Neural crest cell (in vitro differentiated cells): ENCODE measurements at places on chromosomes 2 and 18.

DNA sequence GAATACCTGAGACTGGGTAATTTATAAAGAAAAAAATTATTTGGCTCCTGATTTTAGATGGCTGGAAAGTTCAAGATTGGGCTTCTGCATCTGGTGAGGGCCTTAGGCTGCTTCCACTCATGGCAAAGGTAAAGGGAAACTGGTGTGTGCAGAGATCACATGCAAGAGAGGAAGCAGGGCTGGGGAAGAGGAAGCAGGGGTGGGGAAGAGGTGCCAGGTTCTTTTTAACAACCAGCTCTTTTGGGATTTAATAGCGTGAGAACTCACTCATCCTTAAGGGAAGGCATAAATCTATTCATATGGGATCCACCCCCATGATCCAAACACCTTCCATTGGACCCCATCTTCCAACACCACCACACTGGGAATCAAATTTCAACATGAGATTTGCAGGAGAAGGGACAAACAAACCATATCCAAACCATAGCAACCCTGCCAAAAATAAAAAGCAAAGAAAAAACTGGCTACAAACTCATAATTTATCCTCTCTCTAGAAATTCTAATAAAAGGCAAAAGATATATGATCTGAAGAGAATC lies 30.4 kb downstream of the PRKRA start:
- no peak for DNase-seq

GRCh38 chr2:137383391-137383790 lies 580.9 kb upstream of the HNMT start:
- DNase-seq = no peak

DNA sequence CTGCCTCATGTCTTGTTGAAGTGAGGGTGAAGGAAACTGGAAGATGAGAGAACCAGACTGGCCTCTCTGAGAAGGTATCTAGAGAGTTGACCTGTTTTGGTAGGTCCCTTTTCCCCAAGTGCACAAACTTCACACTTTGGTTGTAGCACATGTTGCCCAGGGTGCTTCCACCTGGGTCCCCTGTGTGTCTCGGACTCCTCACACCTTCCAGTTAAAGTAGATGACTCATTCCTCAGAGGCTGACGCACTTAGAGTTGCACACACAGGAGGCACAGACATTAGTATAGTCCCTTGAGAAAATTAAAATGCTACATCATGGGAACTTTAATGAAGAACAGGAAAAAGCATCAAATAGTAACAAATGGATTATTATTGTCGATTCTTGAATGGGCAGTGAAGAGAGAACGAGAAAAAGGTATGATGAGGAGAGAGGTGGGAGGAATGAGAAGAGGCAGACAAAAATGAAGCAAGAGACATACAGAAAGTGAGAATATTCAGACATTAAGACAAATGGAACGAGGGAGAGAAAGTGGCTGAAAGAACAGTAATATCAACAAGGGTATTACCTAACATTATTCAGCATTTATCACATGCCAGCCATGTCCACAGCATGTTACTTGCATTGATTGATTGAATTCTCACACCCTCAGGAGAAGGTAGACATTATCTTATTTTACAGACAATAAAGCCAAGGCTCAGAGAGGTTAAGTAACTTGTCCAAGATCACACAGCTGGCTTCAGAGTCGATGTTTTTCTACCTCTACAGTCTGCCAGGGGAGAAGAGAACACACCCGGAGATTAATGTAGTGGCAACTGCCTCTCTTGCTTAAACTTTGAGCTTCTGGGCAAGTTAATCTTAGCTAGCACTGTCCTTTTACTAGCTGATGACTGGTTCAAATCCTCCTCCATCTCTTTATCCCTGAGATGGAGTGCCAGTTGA lies 68.6 kb downstream of the FHOD3 start:
- no peak for DNase-seq

DNA sequence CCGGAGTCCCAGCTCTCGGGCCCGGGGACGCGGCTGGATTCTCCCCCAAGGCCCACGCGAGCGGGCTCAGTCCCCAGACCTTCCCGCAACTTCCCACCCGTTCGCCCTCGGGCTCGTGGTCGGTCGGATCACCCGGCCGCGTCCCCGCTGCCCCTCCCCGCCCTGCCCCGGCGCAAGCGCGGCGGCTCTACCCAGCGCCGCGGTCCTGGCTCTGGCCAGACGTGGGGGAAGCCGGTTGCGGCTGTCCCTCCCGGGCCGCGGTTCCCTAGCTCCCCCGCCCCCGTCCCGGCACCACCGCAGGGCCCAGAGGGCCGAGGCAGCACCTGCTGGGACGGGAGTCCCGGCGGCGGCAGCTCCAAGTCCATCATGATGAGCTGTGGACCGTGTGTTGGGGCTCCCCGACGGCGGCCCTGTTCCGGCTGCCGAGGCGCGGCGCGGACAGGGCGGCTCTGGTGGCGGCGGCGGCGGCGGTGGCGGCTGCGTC lies 276 bp downstream of the NFE2L2 start:
- DNase-seq = peak; percentile 36

GRCh38 chr2:191571163-191571769 lies 106.7 kb upstream of the NABP1 start:
- DNase-seq = no peak

- DNase-seq = no peak
Measured at GRCh38 chr18:27762054-27762453, 414.9 kb downstream of the CDH2 start.

GRCh38 chr2:74439803-74440377 lies 1.8 kb downstream of the RTKN start:
- DNase-seq = peak; percentile 59

GRCh38 chr2:177604271-177605065 lies 211.9 kb downstream of the AGPS start:
- peak; percentile 42 for DNase-seq

DNA sequence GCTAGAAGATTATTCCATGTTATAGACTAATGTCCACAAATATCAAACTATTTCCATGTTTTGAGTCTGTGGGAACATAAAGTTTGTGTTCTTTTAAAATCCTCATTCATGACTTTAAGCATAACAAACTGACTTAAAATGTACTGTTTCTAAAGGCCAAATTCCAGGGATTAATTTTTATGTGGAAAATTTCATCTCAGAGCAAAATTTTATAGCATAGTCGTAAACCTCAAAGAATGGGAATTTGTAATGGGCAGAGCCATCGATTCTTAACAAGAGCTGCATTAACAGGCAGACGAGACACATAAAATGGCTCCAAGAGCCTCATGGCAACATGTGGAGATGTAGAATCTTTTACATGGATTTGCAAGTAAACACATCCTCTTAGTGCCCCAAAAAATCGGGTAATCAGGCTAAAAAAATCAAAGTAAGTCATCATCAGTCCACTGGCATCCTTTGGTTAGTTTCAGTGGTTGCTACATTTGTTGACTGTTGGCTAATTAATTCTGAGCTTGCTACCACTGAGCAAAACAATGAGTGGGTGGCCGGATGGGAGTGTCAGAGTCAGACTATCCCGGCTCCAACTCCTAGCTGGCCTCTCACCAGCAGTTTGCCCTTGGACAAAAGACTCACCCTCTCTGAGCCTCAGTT lies 119.6 kb downstream of the FAM210A start:
- no peak for DNase-seq

- DNase-seq = no peak
Measured at GRCh38 chr18:23062011-23062410, 73.3 kb upstream of the CABLES1 start.

DNA sequence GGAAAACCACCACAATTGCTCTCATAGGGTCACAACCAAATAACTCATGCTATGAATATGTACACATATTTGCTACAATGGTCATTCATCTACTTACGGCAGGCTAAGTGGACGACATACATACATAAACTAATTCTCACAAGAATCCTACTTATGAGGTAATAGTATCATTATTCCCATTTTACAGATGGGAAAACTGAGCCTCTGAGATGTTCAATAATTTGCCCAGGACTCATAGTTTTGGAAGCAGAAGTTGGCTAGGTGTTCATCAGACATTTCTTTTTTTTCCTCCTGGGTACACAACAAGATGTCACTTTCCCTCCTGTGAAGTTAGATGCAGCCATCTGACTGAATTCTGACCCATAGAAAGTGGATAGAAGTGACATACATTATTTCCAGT lies 89.0 kb upstream of the PKDCC start:
- no peak for DNase-seq

- no peak for DNase-seq
Measured at GRCh38 chr2:131040661-131041401, 52.4 kb downstream of the FAM168B start.

GRCh38 chr2:147464737-147465357 lies 380.0 kb upstream of the ACVR2A start:
- no peak for DNase-seq

DNA sequence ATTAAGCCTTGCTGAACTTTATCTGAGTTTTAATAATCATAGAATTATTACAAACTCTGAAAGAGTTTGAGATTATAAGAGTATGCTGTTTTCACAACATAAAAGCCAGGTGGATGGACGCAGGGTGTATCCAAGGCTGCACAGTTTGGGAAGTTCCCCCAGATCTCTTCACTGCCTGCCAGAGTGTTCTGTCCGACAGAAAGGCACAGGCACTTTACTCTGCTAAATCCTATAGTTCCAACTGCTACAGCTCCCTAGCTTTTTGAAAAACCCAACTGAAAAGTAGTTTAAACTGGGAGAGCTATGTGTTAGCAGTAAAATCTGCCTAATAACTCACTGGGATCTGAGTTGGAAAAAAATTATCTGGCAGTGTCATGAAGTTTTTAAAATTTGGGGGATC lies 38.0 kb downstream of the MFSD6 start:
- DNase-seq = no peak

DNA sequence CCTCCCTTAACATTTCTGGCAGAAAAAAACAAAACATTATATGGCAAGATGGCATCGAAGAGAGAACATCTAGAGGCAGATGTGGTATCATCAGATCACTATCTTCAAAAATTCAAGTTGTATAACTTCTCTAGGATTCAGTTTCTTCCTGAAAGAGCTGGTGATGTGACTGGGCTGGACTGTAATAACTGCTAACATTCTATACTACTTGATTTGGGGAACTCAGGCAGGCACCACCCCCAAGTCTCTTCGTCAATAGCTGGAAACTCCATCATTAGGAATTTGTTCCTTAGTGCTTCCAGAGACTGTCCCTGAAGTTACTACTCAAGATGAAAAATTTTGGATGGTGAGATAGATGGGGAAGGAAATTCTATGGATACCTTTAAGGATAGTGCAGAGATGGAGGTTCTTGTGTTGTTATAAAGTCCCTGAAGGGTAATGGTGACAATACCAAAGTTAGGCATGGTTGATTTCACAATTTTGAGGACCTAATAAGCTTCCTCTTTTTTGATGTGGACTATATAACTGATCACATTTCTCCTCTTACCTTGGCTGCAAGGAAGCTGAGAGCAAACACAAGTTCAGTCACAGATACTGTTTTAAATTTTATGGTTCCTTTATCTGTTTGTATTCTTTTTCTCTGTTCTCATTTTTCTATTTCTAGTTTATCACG lies 59.1 kb upstream of the PGAP1 start:
- no peak for DNase-seq

GRCh38 chr2:105494683-105495425 lies 96.0 kb upstream of the FHL2 start:
- no peak for DNase-seq

- DNase-seq = no peak
Measured at GRCh38 chr2:46981662-46982350, 66.2 kb upstream of the MCFD2 start.

DNA sequence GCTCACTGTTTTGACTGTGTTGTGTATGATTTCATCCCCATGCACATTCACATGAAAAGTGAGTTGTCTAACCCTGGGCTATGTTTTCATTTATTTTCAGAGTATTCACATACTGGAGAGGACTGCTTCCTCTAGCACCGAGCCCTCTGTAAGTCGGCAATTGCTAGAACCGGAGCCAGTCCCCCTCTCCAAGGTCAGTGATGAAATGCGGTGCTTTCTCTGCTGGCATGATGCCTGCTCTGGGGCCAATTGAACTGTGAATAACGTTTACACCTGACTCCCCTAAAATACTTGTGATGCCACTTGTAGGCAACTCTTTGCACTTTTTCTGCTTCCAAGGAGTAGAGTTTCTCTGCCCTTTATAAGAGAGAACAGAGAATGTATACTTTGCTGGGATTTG lies 126.9 kb downstream of the PRKRA start:
- no peak for DNase-seq

- no peak for DNase-seq
Measured at GRCh38 chr18:76460482-76460881, 34.6 kb downstream of the ZNF516 start.
